Left renal pelvis (tissue), 4 donors: ENCODE measurements at places on chromosomes 7 and 10. TPM values are rescaled to one million over a fixed set of nuclear protein-coding genes. Genes with fewer than 3 reads are reported as not detected.

AKR1C8 gene
- not detected for polyA plus RNA-seq

- DNase-seq: no peak
These were observed 447 bp upstream of the GPAM start for GRCh38 chr10:112184052-112184371.

DNA sequence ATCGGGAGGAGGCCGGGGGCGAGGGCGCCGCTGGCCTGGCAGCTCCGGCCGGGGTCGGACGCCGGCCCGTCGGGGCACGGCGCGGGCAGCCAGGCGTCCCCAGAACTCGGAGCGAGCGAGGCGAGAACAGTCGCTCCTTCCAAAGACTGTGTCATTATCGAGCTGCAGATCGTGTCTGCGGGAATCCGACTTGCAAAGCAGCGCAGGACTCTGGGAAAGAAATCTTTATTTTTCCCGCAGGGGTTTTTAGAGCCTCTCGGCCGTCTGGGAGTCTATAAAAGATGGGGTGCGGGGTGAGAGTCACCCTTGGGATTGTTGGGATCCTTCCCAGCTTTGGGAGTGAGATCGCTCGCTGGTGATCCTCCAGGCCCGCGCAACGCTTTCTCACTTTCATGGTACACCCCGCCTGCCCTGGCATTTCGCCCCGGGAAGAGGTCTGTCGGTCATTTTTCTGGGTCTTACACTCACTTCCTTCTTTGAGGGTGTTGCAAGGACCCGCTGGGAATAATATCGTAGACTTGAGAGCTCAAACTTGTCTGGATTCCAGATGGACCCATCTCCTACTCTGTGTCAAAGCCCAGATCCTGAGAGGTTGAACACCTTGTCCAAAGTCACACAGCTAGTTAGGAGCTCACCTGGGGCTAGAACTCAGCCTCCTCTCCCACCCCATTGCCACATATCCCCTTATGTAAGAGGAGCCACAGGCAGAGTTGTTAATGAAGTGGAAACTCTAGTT is 1.0 kb downstream of the UBTD1 start:
- no peak for DNase-seq

GRCh38 chr10:58741673-58742072 is 229.0 kb downstream of the BICC1 start:
- DNase-seq: no peak

DNA sequence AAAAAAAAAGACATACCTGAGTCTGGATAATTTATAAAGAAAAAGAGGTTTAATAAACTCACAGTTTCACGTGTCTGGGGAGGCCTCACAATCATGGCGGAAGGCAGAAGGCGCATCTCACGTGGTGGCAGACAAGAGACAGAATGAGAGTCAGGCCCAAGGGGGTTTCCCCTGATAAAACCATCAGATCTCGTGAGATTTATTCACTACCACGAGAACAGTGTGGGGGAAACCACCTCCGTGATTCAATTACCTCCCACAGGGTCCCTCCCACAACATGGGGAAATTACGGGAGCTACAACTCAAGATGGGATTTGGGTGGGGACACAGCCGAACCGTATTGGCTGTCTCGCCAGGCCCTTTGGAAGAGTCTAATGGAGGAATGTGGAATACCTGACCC is 9.0 kb upstream of the MAFK start:
- DNase-seq: no peak

DNA sequence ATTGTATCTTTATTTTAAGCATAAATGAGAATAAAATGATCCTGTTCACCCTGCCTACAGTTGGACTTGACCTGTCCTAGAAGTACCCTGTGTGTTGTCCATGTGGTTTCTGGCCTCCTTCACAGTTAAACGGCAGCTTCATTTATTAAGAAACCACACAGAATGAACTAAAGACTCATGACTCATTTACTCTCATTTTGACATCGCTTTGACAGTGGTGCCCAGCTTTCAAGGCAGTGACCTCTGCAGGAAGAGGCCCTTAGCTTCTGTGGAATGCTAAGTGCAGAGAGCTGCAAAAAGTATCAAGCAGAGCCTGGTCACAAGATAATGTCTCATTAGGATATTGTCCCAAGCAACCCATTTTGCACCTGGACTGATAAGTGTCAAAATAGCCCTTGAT is 93.4 kb downstream of the AVL9 start:
- DNase-seq: no peak

DNA sequence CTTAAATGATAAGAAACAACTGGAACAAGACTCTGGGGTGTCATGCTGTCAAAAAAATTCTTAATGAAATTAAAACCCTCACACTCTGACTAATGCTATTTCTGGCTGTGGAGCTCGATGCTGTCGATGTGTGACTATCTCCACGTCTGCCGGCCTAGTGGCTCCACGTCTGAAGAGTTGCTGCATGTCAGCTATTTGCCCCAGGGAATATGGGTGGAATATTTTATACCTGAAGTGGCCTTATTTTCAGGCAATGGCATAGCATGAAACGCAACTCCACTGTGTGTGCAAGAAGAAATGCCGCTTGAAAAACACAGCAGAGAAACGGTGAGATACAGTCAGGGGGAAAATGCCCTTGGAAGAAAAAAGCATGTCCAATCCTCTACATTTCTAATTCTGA is 50.9 kb upstream of the MGMT start:
- DNase-seq: no peak

- no peak for DNase-seq
These were observed 156.5 kb downstream of the WDR37 start for GRCh38 chr10:1212571-1213141.

GRCh38 chr7:44084701-44085100 is 2.4 kb upstream of the POLM start:
- no peak for DNase-seq

DNA sequence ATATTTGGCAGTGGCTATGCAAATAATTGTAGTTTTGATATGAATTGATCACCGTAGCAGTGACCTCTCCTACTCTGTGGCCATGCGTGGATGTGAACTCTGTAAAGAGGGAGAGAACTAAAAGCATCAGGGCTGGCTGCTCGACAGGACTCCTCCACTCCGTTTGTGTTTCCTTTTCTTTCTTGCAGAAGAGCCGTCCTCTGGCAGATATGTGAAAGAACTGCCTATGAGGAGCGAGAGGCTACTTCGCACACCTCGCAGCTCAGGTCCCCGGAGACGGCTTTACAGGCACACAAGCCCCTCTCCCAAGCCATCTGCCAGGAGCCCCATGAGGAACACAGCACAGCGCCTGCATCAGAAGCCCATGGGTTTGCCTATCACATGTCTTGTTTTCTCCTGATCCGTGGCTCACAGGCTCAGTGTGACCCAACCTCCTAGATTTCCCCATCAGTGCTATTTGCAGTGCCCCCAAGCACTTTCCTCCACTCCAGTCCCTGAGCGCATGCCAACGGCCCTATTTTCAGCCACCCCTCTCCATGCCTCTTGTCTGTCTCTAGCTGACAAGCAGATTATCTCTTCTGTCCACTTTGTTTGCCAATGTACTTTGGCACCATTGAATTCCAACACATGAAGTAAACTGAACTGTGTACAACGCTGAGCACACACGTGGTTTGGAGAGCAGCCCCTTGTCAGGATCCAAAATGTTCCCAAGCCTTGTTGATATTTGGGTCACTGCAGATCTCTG is 164.3 kb upstream of the AKR1E2 start:
- no peak for DNase-seq

GRCh38 chr10:99782447-99783286 is at the start of gene ABCC2:
Gene ABCC2 (plus strand): TSS chr10:99782640. CDS start chr10:99782845, 205 bp downstream.
- DNase-seq: no peak
